Activated CD4-positive, alpha-beta T cell treated with anti-CD3 and anti-CD28 coated beads, Interleukin-2, amount 10 ng/mL, durations not matched to agents 7 days and 5 days (primary cell): ENCODE measurements at places on chromosomes 1 and 21. TPM values are rescaled to one million over a fixed set of nuclear protein-coding genes. Genes with fewer than 3 reads are reported as not detected.

The CYP4A11 gene
- total RNA-seq = not detected

The OR2AK2 gene
- not detected for total RNA-seq

DNA sequence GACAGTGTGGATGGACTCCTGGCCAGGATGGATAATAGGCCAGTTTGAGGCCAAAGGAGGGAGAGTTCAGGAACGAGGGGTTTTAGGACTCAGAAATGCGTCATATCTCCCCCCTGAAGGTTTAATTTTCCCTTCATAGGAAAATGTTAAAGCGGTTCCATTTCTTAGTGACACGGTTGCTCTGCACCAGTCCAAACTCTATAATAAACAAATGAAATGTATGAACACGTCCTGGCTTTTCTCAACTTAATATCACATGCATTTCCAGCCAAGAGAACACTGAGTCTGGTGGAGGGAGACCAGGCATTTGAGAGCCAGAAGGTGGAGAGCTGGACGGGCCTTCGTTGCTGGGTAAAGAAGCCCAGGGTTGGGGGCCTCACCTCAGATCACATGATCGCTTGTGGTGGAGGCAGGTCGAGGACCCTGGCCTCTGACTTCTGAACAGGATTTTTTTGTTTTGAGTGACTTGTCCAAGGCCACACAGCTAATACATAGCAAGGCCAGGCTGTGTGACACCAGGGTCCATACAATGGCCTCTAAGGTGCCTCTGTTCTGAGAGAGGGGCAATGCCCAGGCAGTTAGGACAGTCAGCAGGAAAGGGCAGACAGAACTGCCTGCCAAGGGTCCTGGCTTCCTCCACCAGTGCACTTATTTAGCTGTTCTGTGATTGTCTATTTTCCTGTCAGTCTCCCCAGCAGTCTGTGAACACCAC, 11.4 kb downstream of the SLC1A7 start:
- no peak for DNase-seq

DNA sequence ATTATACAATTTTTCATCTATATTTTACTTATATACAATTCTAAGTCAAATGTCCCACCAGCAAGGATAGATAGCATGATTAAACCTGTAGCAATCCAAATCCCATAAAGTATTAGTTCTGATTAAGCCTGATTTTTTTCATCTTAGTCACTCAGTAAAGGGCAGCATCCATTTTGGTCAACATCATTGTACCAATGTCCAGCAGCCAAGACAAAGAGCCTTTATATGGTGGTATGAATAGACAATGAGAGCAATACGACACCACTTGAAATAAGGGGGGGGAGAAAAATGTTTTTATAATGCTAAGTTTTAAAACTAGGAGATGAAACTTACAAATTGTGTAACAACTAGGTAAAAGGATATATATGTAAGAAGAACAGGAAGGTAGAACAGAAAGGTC, 7.4 kb downstream of the ZNF644 start:
- no peak for DNase-seq

DNA sequence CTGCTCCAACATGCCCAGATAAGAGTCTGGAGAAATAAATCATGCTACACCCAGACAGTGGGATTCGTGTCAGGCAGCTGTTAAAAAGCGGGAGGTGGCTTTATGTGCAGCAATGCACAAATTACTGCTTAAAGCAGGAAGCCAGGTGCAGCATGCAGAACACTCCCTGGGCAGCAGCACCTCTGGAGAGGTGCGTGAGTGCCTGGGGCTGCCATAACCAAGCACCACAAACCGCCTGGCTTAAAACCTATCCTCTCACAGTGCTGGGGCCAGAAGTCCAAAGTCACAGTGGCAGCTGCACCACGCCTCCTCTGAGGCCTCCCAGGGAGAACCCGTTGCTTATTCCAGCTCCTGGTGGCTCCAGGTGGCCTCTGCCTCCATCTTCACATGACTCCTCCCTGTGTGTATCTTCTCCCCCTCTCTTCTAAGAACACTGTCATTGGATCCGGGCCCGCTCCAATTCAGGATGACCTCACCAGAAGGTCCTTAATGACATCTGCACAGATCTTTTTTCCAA, 115.6 kb downstream of the SIK1 start:
- no peak for DNase-seq

DNA sequence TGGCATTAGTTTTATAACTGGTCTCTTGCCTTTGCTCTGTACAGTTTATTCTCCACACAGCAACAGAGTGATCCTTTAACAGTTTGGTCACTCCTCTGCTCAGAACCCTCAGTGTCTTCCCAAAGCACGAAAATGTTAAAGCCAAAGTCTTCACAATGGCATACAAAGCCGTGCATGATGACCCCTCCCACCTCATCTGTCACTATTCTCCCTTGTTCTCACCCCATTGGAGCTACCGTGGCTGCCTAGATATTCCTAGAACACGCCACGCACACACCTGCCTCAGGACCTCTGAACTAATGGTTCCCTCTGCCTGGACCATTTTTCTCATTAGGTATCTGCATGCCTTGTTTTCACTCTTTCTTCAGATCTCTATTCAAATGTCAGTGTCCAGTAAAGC, 8.6 kb upstream of the SEMA4A start:
- DNase-seq = no peak

GRCh38 chr1:246324711-246325110, 182.4 kb downstream of the SMYD3 start:
- DNase-seq = no peak

DNA sequence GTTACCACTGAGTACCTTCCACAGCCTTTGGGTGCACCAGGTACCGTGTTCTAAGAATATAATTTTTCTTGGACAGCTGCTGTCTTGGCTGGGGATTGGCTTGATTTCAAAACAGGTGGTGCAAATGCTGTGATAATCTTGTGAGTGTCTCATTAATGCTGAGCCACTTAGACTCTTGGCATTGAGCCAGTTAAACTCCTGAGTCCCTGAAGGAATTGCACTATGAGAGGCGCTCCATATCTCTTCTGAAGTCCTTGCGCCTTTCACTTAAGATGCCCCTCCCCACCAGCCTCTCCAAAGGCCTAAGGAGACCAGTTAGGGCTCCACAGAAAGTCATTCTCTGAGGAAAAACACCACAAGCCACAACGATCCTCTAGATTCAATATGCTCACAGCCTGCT, 51.0 kb downstream of the BACH1 start:
- DNase-seq = no peak

DNA sequence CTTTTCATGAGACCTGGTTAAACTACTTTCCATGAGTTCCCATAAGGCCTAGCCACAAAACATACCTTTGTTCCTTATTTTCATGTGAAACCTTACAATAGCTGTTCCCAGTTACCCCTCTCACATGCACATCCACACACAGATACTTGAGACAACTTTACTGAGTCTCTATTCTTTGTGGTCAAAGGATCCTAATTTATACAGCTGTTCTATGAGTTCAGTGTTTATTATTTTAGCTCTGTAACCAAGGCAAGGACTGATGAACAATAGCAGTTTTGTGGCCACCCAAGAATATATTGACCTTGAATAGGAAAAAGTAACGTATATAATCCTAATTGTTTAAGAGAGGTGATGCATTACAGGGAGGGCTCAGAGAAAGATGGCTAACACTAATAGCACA, 160.5 kb upstream of the CACYBP start:
- DNase-seq = no peak

- no peak for DNase-seq
Measured at GRCh38 chr1:41920658-41921057, 1.9 kb upstream of the HIVEP3 start.

DNA sequence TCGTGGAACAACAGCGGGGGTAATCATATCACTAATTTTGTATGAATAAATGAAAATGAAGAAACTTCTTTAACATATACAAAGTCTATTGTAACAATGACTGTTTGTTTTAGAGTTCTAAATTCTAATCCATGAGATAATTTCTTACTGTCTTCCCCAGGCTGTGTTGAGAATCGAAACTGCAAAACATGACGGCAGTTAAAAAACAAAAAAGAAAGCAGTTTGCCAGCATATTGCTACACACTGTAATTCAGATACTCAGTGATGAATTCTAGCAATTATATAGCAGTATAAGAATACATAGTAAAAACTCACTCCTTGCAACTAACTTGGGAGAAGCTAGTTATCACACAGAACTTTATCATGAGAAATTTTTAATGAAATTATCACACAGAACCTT, 22.1 kb downstream of the INSL5 start:
- DNase-seq = no peak
